ENCODE measurements at places on chromosomes 5 and 9.

DNA sequence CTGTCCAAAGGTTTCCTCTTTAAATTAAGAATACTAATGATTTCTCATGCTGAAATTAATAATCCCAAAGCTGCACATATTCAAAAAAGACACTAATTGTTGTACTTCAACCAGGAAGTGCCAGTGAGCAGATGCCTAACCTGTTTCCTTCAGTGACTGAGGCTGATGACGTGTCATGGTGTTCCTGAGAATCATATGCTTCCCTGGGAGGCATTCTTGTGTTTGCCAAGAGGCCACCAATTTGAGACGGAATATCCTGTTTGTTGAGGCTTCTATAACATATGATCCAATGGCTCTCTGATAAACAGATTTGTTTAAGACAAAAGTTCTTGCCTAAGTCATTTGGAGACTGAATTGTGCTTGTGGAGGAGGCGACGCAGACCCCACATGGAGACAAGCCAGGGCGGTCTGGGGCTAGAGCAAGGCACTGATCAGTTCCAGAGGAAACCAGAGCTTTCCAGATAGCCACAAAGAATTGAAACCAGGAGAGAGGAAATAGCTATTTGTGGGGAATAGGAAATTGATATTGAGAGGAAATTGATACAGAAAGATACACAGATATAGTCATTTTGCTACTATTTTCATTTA lies 66.4 kb upstream of the ZNF608 start:
- DNase-seq: no peak

DNA sequence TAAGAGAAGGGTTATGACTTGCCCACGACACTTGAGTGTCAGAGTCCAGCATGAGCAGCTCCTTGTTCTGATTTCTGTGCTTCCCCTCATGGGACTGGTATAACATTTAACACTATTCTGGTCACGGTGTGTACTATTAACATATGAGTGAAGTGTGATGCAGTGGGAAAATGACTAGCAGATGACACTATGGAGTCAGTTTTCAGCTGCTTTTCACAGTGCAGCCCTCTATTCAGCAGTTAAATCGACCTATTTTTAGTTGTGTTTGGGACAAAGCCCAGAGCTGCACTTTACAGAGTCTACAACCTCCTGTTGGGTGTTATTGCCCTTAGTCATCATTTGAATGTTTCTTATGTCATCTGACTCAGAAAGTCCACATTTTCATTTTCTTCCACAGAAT lies 59.1 kb downstream of the CHSY3 start:
- no peak for DNase-seq

- DNase-seq: no peak
Observed at GRCh38 chr5:91293131-91293530, 90.0 kb downstream of the ARRDC3 start.

- DNase-seq: no peak
Observed at GRCh38 chr5:59891962-59892643, 1.4 kb downstream of the PDE4D start.

DNA sequence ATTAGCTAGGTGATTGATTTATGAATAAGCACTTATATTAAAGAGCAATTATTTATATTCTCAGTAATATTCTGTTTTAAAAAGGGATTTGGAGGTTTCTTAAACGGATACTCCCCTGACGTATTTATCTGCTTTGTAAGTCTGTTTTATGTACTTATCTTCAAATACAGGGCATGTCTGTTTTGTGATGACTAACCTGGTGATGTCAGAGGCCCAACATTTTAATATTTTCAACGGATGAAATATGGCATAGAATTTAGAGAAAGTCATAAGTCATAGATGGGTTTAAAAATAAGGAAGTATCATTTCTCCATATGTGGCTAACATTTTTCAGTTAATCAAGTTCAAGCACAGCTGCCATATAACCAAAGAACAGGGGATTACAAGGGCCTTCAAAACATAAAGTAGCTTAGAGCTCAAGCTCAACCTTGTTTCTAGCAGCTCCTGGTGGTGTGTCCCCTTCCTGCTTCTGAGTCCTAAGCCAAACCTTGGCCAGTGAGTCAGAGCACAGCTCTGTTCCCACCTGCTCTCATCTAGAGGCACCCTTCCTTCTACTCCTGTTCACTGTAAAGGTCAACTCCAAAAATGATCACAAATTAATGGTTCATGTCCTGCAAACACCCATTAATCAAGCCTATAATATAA lies 131.4 kb downstream of the OXCT1 start:
- no peak for DNase-seq

DNA sequence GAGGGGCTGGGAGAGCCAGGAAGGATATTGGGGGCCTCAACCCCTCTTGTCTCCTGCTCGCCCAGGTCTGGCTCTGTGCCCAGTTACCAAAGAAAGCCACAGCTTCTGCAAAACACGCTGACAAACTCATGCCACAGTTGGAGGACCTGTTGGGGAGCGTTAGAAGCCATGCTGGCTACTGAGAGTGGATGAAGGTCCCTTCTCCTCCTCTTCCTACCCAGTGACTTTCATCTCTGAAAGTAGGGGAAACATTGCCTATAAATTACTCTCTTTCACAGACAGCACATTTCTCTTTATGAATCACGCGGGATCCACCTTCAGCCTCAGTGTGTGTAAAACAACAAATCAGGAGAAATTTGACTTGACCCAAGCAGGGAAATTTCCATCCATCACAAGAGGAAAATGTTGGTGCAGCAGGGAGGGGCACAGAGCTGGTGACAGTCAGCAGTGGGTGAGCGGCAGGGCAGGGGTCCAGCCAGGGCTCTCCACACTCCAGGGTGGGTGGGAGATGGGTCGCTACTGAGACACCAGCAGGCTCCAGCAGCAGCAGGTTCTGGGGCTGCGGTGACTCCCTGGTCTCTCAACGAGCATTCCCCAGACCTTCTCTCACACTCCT lies 181.9 kb downstream of the FGF18 start:
- no peak for DNase-seq

DNA sequence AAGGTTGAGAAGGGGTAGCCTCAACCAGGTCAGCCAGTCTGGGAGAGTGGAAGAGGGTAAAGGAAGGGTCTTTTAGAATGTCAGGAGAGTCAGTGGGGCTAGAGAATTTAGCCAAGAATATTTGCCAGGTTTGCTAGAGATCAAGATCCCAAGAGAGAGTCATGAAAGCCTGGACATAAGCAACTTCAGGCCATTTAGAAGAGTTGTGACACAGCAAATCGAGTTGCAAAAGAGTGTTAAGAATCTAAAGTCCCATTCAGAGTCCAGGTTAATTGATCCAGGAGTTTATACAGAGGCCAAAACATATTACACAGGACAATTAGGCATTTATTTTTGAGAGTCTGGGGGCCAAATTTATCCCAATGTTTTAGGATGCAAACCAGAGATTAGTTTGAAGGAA lies 1260.1 kb upstream of the ACO1 start:
- no peak for DNase-seq

GRCh38 chr5:167785901-167786300 lies 505.5 kb upstream of the WWC1 start:
- no peak for DNase-seq

GRCh38 chr5:164721116-164721515 lies 1215.7 kb downstream of the MAT2B start:
- no peak for DNase-seq

GRCh38 chr5:135087950-135088349 lies 53.9 kb upstream of the PITX1 start:
- no peak for DNase-seq

DNA sequence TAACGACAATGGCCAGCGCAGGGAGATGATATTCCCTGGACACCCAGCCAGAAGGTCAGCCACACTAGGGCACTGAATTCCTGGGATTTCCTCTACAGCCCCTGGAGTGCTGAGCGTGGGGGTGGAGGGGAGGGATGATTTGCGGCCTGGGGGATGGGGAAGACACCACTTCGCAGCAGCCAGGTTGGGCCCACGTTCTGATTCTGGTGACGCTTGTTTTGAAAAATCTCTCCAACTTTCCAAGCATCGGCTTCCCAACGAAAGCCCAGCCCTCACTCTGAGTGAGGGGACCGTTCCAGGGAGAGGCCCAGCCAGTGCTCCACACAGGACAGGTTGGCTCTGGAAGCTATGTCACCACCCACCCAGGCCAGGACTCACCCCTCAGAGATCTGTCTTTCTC lies 5.4 kb downstream of the GFPT2 start:
- DNase-seq: no peak

GRCh38 chr9:78035383-78035993 lies 3.9 kb upstream of the GNAQ start:
- DNase-seq: no peak

Measured in stimulated activated CD8-positive, alpha-beta memory T cell treated with anti-CD3 and anti-CD28 coated beads, Interleukin-4, amount 100 ng/mL, for 24 hours (primary cell).